A673 (cell line): ENCODE measurements at places on chromosomes 1 and 21. TPM values are rescaled to one million over a fixed set of nuclear protein-coding genes. Genes with fewer than 3 reads are reported as not detected.

Gene IL6R
- total RNA-seq, result 1.6 and 1.9 TPM in 2 replicates

Gene LEFTY1
- total RNA-seq, result 0.24 TPM in 1 of 2 replicates, not detected in the other

Gene LRRC3
- total RNA-seq, result 1.5 and 3.1 TPM in 2 replicates

Gene OR2L2
- 0.13 TPM in 1 of 2 replicates, not detected in the other for total RNA-seq

Gene DYRK1A
- total RNA-seq, result 66.4 and 70.5 TPM in 2 replicates

Gene CFAP298
- total RNA-seq, result 54.8 and 55.2 TPM in 2 replicates

Gene MYOM3
- not detected in 2 replicates for total RNA-seq

Gene RGS5
- total RNA-seq, result 4.7 and 6.3 TPM in 2 replicates

Gene CYP4B1
- not detected in 2 replicates for total RNA-seq

Gene GOLT1A
- not detected in 2 replicates for total RNA-seq

Gene ITGB2
- 5.0 and 7.4 TPM in 2 replicates for total RNA-seq

Gene ELAPOR1
- total RNA-seq, result 0.17 and 0.24 TPM in 2 replicates

Gene ABCA4
- 0.09 and 0.44 TPM in 2 replicates for total RNA-seq

Gene SMCP
- not detected in 2 replicates for total RNA-seq

Gene RIMKLA
- total RNA-seq, result 0.04 and 0.24 TPM in 2 replicates

Gene NID1
- total RNA-seq, result 0.64 and 0.66 TPM in 2 replicates

Gene KCNN3
- 0.73 and 1.5 TPM in 2 replicates for total RNA-seq

Gene GUCA2B
- total RNA-seq, result not detected in 2 replicates

Gene OPRD1
- total RNA-seq, result 0.79 and 0.97 TPM in 2 replicates

Gene S100A1
- 0.72 TPM in 1 of 2 replicates, not detected in the other for total RNA-seq

Gene ATAD3C
- 0.22 and 0.39 TPM in 2 replicates for total RNA-seq

Gene HES2
- total RNA-seq, result not detected in 2 replicates

Gene CSF3R
- not detected in 2 replicates for total RNA-seq

Gene STX12
- total RNA-seq, result 22.5 and 24.5 TPM in 2 replicates

Gene CLCA1
- total RNA-seq, result not detected in 2 replicates

Gene SPRR2B
- total RNA-seq, result not detected in 2 replicates

Gene CR1L
- not detected in 2 replicates for total RNA-seq

Gene PDE4B
- total RNA-seq, result 15.5 and 20.0 TPM in 2 replicates

Gene HAPLN2
- total RNA-seq, result not detected in 2 replicates

Gene CDCP2
- total RNA-seq, result not detected in 2 replicates

Gene CHIA
- not detected in 2 replicates for total RNA-seq

Gene KCNA2
- 34.2 and 46.6 TPM in 2 replicates for total RNA-seq

Gene DCDC2B
- total RNA-seq, result not detected in 2 replicates

Gene LY9
- not detected in 2 replicates for total RNA-seq

Gene SYCP1
- total RNA-seq, result 0.41 TPM in 1 of 2 replicates, not detected in the other

Gene ADAM30
- not detected in 2 replicates for total RNA-seq

Gene C1orf87
- not detected in 2 replicates for total RNA-seq

Gene LCE1E
- not detected in 2 replicates for total RNA-seq

Gene ACTN2
- 34.2 and 39.4 TPM in 2 replicates for total RNA-seq

Gene CADM3
- not detected in 2 replicates for total RNA-seq

Gene IGSF5
- not detected in 2 replicates for total RNA-seq

Gene RPTN
- total RNA-seq, result not detected in 2 replicates

Gene PRKAA2
- total RNA-seq, result 0.11 and 0.20 TPM in 2 replicates

Gene CHI3L2
- not detected in 2 replicates for total RNA-seq

Gene MFSD2A
- 6.8 and 7.4 TPM in 2 replicates for total RNA-seq

Gene S100A9
- total RNA-seq, result not detected in 2 replicates

Gene ARHGEF16
- total RNA-seq, result 8.9 and 11.2 TPM in 2 replicates

Gene OR2T29
- not detected in 2 replicates for total RNA-seq

Gene ANGPTL3
- not detected in 2 replicates for total RNA-seq

Gene OR2G3
- total RNA-seq, result not detected in 2 replicates

Gene PTPRU
- total RNA-seq, result 6.8 and 15.6 TPM in 2 replicates

Gene CAMK2N1
- total RNA-seq, result 0.41 and 0.50 TPM in 2 replicates

Gene TSACC
- total RNA-seq, result 1.0 TPM in 1 of 2 replicates, not detected in the other

Gene RUSC1
- total RNA-seq, result 42.2 and 43.9 TPM in 2 replicates
